ENCODE measurements at places on chromosomes 3 and 15. TPM values are rescaled to one million over a fixed set of nuclear protein-coding genes. Genes with fewer than 3 reads are reported as not detected.
A peak's percentile ranks its signal among the peaks of the same experiment; 100 is the strongest.

- H3K4me3 ChIP-seq: no peak overlapping the region
- H3K27me3 ChIP-seq: peaks cover 2% of the 10 kb centered on the region
- H3K27ac ChIP-seq: no peak overlapping the region
- peak; percentile 62 for DNase-seq
- no peaks in the 10 kb centered on the region for H3K36me3 ChIP-seq
- H3K4me1 ChIP-seq: no peaks in the 10 kb centered on the region
Observed at GRCh38 chr15:68725736-68726135, 95.0 kb downstream of the ANP32A start.

GRCh38 chr3:126267169-126267975 is 87.0 kb upstream of the ALDH1L1 start:
- H3K4me1 ChIP-seq: peaks cover 21% of the 10 kb centered on the region
- H3K27me3 ChIP-seq: no peaks in the 10 kb centered on the region
- peak overlapping the region; percentile 66 for H3K4me3 ChIP-seq
- DNase-seq: peak; percentile 94
- H3K36me3 ChIP-seq: no peaks in the 10 kb centered on the region

ZKSCAN7 gene
- total RNA-seq: 9.8 TPM

BAHD1 gene
- total RNA-seq: 10.5 TPM

- DNase-seq: no peak
- H3K27ac ChIP-seq: no peak overlapping the region
- H3K27me3 ChIP-seq: no peaks in the 10 kb centered on the region
- no peak overlapping the region for H3K4me3 ChIP-seq
- no peaks in the 10 kb centered on the region for H3K36me3 ChIP-seq
- H3K4me1 ChIP-seq: peaks cover 3% of the 10 kb centered on the region
Observed at GRCh38 chr3:150330174-150330573, 77.9 kb upstream of the TSC22D2 start.

DUOXA2 gene
- not detected for total RNA-seq

ACTRT3 gene
- total RNA-seq: 4.3 TPM

TGFBR2 gene
- 162 TPM for total RNA-seq

DNA sequence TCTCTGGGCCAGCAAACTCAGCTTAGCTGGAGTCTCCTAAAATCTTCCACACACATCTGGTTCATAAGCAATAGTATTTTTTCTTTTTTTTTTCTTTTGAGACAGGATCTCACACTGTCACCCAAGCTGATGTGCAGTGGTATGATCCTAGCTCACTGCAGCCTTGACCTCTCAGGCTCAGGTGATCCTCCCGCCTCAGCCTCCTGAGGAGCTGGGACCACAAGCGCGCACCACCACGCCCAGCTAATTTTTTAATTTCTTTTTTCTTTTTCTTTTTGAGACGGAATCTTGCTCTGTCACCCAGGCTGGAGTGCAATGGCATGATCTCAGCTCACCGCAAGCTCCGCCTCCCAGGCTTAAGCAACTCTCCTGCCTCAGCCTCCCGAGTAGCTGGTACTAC is 34.3 kb downstream of the RNU5B-1 start:
- DNase-seq: no peak
- H3K27me3 ChIP-seq: peaks cover 28% of the 10 kb centered on the region
- no peak overlapping the region for H3K27ac ChIP-seq
- H3K36me3 ChIP-seq: no peaks in the 10 kb centered on the region
- H3K4me3 ChIP-seq: no peak overlapping the region
- H3K4me1 ChIP-seq: no peaks in the 10 kb centered on the region

GATA2 gene
- total RNA-seq: 0.88 TPM

DNA sequence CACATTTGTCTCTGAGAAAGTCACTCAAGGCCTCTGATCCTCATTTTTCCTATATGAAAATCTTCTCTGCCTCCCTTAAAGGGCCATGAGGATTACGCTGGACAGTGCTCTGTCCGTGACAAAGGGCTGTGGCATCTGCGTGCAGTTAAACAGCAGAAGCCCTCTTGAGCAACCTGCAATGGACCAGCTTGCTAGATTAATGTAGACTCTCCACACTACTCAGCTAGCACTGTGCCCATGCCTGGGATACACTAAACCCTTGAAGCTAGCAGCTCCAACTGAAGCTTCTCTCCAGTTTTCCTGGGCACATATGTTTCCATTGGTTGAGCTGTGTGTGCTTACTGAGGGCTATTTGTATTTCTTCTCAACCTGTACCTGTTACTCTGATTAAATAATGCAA is 303.8 kb downstream of the RPLP1 start:
- H3K36me3 ChIP-seq: no peaks in the 10 kb centered on the region
- no peak overlapping the region for H3K27ac ChIP-seq
- H3K27me3 ChIP-seq: no peaks in the 10 kb centered on the region
- no peak for DNase-seq

DNA sequence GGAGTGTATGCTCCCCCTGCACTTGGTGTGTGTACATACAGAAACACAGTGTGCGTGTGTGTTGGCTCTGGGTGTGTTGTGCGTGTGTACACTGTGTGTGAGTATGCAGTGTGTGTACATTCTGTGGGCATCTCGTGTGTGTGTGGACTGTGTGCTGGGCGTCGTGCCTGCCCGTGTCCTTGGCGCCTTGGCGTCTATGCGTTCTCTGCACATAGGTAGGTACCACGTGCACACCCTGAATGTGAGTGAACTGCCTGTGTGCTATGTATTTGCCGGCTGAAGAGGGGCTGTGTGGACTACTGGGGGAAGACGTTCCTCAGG is 481 bp upstream of the ECE2 start:
- DNase-seq: peak; percentile 53
- no peaks in the 10 kb centered on the region for H3K36me3 ChIP-seq
- peaks cover 43% of the 10 kb centered on the region for H3K27me3 ChIP-seq
- H3K27ac ChIP-seq: no peak overlapping the region
- H3K4me3 ChIP-seq: no peak overlapping the region

- DNase-seq: no peak
- H3K27me3 ChIP-seq: no peaks in the 10 kb centered on the region
- no peak overlapping the region for H3K27ac ChIP-seq
Observed at GRCh38 chr3:36408146-36408545, 27.8 kb downstream of the STAC start.

SPESP1 gene
- 2.9 TPM for total RNA-seq

- peak; percentile 54 for DNase-seq
- no peaks in the 10 kb centered on the region for H3K36me3 ChIP-seq
- no peaks in the 10 kb centered on the region for H3K4me1 ChIP-seq
- H3K27ac ChIP-seq: no peak overlapping the region
Observed at GRCh38 chr3:53375019-53375418, 27.7 kb upstream of the DCP1A start.

DNA sequence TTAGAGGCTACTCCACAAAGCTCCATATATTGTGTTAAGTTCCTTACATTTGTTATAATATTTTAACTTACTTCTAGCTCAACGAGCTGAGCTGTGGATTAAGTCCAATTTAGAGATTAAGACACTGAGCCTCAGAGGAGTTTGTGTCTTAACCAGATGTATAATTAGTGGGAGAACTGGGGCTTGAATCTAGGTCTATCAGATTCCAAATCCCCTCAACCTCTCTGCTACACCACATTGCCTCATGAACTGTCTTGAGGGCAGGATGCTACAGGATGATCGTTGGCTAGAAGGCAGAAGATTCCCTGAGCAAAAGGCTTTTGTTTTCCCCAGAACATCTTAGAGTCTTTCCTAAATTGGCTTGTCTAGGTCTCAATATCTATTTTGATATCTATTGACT is 890.8 kb downstream of the NAALADL2 start:
- H3K27me3 ChIP-seq: no peaks in the 10 kb centered on the region
- no peak overlapping the region for H3K4me3 ChIP-seq
- H3K36me3 ChIP-seq: no peaks in the 10 kb centered on the region
- H3K27ac ChIP-seq: no peak overlapping the region
- no peak for DNase-seq

CCR3 gene
- not detected for total RNA-seq

DNA sequence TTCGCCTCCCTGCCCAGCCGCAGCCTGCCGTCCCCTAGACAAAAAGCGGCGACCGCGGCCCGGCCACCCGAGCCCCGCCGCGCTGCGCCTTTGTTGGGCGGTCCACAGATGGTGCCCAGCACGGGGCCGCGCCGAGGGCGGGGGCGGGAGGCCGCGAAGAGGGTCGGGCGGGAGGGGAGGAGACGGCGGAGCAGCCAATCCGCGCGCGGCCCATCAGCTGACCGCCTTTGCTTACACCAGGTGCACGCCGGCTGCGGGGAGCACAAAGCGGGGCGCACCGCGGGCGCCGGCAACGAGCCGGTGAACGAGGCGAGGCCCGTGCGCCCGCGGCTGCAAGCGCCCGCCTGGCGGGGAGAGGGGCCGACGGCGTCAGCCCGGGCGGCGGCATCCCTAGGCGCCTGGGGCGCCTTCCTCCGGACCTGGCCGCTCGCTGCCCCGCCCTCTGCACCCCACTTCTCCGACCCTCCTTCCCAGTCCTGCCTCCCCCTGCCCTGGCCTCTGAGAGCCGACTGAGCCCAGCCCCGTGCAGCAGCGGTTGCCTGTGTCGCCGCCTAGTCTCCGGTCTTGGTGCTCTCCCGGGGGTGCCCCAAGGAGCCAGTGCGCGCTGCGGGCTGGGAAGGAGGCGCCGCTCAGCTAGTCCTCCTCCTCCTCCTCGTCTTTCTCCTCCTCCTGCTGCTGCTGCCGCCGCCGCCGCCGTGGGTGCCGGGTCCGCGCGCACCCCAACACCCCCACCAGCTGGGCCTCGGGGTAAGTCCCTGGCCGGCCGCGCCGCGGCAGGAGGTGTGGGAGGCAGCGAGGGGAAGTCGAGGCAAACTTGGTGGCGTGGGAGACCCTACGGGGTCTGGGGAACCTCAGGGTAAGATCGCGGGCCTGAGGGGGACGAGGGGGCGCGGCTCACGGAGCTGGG is at the start of gene LRRN1:
LRRN1 (plus strand) TSS at position 259 of the 907 bp plus-strand sequence. CDS start 45,211 bp downstream, outside the sequence.
- peak; percentile 35 for DNase-seq
- H3K27ac ChIP-seq: no peak within 1 kb of the TSS
- no peaks in the 10 kb centered on the region for H3K36me3 ChIP-seq

GRK7 gene
- total RNA-seq: not detected

- no peak overlapping the region for H3K4me3 ChIP-seq
- no peak overlapping the region for H3K27ac ChIP-seq
- peaks cover 12% of the 10 kb centered on the region for H3K4me1 ChIP-seq
Observed at GRCh38 chr3:8903191-8903590, 60.1 kb downstream of the RAD18 start.

FBN1 gene
- 1,453 TPM for total RNA-seq

FAM3D gene
- not detected for total RNA-seq

GRCh38 chr3:170302008-170302407 is 55.5 kb upstream of the SKIL start:
- H3K4me1 ChIP-seq: no peaks in the 10 kb centered on the region
- DNase-seq: no peak
- no peak overlapping the region for H3K27ac ChIP-seq
- peaks cover 22% of the 10 kb centered on the region for H3K36me3 ChIP-seq

- H3K27me3 ChIP-seq: no peaks in the 10 kb centered on the region
- H3K27ac ChIP-seq: no peak overlapping the region
- no peak overlapping the region for H3K4me3 ChIP-seq
- H3K4me1 ChIP-seq: peaks cover 31% of the 10 kb centered on the region
- DNase-seq: no peak
Observed at GRCh38 chr15:67505675-67506572, 15.0 kb upstream of the C15orf61 start.

DNA sequence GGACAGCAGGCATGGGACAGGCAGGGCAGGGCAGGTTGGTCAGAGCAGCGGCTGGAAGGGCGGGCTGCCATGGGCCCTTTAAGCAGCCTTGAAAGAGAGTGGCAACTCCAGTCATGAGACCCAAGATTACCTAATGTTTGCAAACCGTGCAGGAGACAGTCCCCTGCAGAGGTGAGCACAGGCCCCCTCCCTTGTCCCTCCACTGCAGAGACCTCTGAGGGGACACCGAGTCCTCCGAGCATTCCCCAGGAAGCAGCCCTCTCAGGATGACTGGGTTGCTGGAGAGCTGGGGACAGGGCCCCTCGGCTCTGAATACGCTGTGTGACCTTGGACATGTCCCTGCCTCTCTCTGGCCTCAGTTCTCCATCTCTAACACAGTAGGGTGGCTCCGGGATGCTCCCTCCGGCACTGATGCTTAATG is 81.4 kb downstream of the IQSEC1 start:
- DNase-seq: no peak
- peaks cover 17% of the 10 kb centered on the region for H3K4me1 ChIP-seq
- H3K4me3 ChIP-seq: no peak overlapping the region
- no peaks in the 10 kb centered on the region for H3K36me3 ChIP-seq
- no peaks in the 10 kb centered on the region for H3K27me3 ChIP-seq

- no peaks in the 10 kb centered on the region for H3K36me3 ChIP-seq
- no peaks in the 10 kb centered on the region for H3K27me3 ChIP-seq
- H3K27ac ChIP-seq: no peak overlapping the region
- no peak overlapping the region for H3K4me3 ChIP-seq
- DNase-seq: no peak
- peaks cover 28% of the 10 kb centered on the region for H3K4me1 ChIP-seq
Observed at GRCh38 chr3:142849148-142849547, 39.7 kb downstream of the PCOLCE2 start.

DNA sequence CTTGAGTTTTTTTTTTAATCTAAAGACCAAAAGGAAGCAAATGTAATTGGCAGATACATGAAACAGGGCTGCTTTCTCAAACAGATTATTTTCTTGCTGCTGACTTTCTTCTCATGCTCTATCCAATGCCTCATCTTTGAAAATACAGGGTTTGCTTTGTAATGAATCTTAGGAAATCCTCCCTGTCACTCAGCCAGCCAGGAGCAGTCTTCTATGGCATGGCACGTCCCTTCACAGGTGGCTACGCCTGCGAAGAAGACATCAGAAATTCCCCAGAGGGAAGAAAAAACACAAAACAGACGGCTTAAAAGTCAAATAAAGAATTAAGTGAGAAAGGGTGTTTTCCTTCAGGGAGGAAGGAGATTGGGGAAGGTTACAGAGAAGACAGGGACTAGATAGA is 242.5 kb downstream of the IGSF11 start:
- H3K36me3 ChIP-seq: no peaks in the 10 kb centered on the region
- no peaks in the 10 kb centered on the region for H3K4me1 ChIP-seq
- no peak overlapping the region for H3K27ac ChIP-seq
- no peaks in the 10 kb centered on the region for H3K27me3 ChIP-seq
- no peak for DNase-seq
- no peak overlapping the region for H3K4me3 ChIP-seq

CAMK2N2 gene
- total RNA-seq: not detected

Measured in osteoblast (primary cell).